ENCODE measurements at places on chromosomes 2 and 18.
A peak's percentile ranks its signal among the peaks of the same experiment; 100 is the strongest.

GRCh38 chr2:63975437-63976124 is 43.6 kb downstream of the VPS54 start:
- no peak for DNase-seq

GRCh38 chr2:17547237-17547636 is 6.7 kb downstream of the VSNL1 start:
- DNase-seq: no peak

- DNase-seq: peak; percentile 72
Observed at GRCh38 chr2:203706403-203706802, at the start of gene CD28. TSS of gene CD28 (plus strand) at chr2:203706639. CDS start at chr2:203706697, 58 bp downstream.

DNA sequence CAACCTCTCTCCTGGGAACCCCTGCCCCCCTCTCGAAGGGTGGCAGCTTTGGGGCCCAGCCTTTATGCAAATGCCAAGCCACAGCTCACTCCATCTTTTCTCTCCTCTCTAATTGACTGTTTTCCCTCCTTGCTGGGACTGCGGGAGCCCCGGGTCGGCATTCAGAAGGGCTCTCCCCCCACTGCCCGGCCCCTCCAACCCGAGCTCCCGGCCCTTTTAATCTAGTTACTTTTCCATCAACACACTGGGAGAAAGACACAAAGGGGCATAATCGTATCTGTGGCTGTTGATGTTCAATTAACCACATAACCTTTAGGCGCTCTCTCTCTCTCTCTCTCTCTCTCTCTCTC is 95.4 kb downstream of the INHBB start:
- no peak for DNase-seq

DNA sequence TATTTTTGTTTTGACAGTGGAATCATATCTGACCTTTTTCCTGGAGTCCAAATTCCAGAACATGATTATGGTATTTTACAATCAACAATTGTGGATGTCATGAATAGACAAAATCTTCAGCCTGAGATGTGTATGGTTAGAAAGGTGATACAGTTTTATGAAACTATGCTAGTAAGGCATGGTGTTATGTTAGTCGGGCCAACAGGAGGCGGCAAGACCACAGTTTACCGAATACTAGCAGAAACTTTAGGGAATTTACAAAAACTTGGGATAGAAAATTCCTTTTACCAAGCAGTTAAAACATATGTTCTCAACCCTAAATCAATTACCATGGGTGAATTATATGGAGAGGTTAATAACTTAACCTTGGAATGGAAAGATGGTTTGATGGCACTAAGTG is 137.0 kb downstream of the DNAH6 start:
- DNase-seq: no peak

GRCh38 chr2:217952409-217952808 is 50.4 kb downstream of the TNS1 start:
- no peak for DNase-seq

DNA sequence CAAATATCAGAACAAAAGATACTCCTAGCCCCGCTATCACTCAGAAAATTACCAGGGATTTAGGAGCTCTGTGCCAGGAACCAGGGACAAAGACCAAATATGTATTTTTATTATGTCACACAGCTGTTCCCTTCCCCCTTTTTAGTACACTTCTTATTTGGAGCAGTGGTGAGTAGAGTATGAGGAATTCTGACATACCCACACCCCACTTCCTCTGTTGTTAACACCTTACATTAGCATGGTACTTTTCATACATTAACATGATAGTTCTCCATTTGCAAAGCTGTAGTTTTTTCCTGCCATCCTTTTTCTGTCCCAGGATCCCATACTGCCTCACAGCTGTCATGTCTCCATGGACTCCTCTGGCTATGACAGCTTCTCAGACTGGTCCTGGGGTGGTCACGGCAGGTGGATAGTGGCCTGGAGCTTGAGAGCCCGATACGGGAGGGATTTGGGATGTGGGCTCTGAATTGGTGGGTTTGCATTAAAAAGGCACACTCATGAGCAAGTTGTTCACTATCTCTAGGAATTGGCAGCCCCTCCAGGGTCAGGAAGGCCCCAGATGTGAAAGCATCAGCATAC is 100.2 kb downstream of the SH3RF3 start:
- DNase-seq: no peak

GRCh38 chr2:60351321-60351720 is 202.1 kb downstream of the BCL11A start:
- no peak for DNase-seq

DNA sequence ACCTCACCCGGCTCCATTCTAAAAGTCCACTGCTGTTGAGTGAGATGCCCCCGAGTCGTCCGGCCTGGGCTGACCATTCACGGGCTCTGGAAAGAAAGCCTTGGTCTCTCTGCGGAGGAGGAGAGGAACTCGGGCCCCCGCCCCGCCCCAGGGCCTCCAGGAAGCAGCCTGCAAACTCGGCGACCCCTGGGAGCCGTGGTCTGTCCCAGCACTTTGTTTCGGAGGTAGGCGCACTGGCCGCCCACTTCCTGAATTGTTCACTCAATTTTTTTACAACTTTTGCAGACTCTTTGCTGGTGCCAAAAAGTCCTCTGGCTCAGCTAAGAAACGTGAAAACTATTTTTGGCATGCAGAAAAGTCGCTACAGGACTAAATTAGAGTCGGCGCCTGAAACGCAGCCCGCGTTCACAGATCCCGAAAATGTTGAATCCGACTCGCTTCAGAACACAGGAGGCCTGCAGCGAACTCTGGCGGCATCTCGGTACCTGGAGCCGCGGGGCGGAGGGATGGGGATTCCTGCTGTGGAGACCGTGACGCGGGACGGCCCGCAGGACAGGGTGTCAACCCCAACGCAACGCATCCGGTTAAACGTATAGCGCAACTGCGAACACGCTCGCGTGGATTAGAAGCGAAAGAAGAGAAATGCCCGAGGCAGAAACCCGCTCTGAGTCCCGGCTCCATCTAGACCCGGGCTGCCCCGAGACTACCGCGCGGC is 1.5 kb downstream of the PXDN start:
- no peak for DNase-seq

DNA sequence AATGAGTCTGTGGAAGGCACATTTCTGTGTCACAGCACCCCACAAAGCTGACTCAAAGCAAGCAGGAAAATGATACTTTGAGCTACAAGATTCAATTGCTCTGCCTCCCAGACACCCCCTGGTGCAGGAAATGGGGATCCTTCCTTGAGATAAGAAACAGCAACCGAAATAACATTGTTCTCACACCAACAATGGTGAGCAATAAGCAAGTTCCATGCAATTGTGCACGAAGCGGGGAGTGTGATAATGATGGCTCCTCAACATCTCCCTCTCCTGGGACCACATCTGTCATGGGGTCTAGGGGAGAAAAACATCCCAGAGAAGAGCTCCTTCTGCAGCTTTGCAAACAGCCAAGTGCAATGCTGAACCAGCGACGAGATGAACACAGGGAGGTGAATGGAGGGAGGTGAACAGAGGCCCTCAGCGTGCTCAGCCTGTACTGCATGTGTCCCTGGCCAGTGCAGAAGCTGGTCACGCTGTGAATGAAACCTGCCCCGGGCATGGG is 67.7 kb downstream of the PDCL3 start:
- no peak for DNase-seq

DNA sequence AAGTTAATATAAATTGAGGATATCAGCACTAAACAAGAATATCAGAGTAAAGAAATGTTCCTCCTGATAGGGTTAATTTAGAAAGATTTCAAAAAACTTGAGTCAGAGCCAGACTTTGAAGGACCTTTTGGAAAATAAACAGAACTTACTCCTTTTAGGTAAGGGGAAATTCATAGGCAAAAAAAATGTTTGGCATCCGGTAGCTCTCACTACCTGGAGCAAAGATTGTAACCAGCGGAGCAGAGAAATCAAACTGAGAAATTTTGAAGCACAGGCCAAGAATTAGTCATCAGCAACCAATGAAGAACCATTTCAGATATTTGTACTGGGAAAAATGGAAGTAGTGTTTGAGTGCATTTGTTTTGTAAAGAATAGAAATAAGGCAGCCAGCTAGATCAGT is 113.0 kb downstream of the ICA1L start:
- DNase-seq: no peak

DNA sequence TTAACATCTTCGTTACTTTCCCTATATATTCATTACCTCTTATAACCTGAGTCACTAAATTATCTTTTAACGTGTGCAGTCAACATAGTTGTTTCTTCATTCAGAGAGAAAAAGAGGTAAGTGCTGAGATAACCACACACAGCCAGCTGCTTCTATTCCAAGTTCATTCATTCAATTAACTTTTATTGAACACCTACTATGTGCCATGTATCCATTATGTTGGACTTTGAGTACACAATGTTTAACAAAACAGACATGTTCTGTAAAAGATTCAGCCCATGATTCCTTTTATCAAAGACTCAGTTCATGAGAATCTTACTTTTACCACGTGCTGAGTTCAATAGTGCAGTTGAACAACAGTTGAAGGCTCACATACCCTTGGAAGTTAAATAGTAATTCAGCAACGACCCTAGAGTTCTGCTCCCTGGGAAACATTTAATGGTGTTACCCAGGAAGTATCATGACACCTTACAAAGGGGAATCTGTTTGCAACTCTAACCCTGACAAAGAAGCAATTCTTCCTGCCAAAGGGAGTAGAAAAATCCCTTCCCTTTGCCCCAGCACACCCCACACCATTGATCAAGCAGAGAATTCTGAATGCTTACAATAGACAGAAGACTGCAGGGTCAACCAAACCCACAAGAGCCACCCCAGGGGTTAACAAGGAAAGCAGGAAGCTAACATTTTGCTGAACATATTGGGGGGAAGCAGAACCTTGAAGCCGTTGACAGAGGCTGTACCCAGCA is 595.8 kb downstream of the STK39 start:
- no peak for DNase-seq
